ENCODE measurements at places on chromosomes 7 and 10.

DNA sequence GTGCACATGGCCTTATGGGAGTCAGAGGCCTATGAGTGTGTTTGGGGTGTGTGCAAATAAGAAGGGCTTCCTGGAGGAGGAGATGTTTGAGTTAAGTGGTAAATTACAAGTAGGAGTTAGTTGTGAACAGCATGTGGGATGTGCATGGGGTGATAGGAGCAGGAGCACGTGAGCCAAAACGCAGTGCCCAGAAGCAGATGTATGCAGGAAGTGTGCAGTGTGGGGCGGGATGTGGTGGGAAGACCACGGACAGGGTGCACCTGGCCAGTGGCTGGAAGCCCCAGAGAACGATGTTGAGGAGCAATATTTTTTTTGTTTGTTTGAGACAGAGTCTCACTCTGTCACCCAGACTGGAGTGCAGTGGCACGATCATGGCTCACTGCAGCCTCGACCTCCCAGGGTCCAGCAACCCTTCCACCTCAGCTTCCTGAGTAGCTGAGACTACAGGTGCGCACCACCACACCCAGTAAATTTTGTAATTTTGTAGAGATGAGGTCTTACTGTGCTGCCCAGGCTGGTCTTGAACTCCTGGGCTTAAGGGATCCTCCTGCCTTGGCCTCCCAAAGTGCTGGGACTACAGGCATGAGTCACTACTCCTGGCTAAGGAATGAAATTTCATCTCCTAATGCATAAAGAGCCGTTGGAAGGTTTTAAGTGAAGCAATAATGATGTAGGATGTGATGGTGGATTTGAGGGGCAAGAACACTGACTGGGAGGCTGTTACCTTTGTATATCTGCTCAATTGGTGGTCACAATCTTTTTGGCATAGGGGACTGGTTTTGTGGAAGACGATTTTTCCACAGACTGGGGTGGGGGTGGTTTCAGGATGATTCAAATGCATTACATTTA is 78.4 kb downstream of the LYZL2 start:
- no peak for DNase-seq

DNA sequence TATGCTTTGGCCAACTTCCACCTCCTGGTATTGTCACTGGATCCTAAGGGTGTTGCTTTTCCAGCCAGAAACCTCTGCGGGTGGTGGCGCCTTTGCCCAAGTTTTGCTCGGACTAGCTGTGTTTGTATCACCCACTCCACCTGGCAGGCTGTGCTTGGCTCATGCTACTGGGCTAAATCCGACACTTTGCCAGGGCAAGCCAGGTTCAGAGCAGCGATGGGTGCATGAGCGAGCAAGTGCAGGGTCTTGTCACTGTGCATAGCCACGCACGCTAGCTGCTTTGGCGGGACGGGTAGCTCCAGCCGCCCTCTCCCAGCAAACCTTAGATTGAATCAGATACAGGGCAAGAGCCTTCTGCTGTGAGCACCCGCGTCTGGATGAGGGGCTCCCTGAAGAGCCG is 737.5 kb downstream of the PCDH15 start:
- DNase-seq = no peak

DNA sequence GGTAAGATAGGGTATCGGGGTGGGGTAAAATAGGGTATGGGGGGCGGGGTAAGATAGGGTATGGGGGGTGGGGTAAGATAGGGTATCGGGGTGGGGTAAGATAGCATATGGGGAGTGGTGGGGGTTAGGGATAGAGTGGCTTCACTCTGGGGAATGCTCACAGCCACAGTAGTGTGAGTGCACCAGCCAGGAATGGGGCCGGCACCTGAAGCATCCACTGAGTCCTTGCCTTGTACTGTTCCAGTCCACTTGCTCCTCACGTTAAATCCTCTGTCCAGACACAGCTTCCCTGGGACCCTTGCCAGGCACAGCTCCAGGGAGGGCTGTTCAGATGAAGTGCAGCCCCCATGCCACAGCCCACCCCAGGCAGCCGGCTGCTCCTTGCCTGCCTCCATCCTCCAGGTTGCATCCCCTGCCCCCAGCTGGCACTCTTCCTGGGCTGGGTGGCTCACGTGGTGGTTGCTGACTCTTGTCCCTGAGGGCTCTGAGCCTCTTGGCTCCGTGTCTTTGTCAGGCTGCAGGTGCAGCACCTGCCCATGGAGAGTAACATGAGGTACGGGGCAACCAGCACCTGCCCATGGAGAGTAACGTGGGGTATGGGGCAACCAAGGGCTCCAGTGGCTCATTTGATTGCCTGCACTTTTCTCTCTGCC is 268.4 kb downstream of the TCERG1L start:
- DNase-seq = no peak

DNA sequence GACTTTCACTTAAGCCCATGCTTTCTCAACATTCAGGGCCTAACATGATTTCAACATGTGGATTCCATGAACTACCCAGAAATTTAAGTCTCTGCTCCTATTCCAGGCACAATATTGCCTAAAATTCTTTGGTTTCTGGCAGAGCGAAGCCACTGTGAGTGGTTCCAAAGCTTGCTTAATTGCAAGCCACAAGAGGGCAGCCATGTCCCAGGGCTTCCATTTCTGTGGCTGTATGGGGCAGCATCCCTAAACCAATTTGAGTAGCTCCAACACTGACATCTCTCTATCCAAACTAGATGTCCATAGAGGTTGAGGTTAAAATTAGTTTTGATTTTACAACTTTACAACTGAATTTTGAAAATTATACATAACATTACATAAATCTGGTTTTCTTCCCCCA is 56.3 kb upstream of the MDFIC start:
- peak; percentile 27 for DNase-seq

DNA sequence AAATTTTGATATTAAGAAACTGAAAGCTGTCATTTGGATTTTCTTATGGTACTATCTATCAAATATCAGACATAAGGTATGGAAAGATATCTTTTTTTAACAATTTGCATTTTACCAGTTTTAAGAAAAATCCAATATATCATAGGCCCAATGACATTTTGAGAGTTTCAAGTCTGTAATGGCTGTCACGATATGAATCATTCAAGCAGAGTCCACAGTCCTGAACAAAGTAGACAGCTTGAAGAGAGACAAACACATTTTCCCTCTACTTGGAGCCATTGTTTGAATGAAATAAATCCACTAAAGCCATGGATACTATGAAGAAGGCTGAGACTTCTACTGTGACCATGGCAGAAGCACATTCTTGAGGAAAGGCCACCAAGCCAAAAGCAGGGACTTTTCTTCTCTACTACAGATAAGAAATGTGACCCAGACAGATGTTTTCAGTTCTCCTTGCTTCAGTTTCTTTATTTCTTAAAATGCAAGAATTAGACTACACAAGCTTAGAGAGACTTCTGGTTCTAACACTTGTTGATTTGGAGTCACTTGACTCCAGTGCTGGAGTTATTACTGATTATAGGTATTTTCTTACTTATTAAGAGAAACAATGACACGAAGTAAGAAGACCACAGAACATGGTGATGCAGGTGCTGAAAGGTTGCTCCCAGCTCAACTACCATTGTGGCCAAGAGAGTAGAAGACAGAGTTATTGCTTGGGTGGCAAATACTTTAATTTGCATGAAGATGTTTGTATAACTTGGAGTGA is 429.1 kb downstream of the KIF20B start:
- DNase-seq = no peak

- DNase-seq = no peak
Measured at GRCh38 chr10:8344756-8345155, 290.3 kb downstream of the GATA3 start.

GRCh38 chr10:120998251-120998650 is 147.1 kb downstream of the WDR11 start:
- no peak for DNase-seq

GRCh38 chr7:105581066-105581811 is at the start of gene EFCAB10:
Gene EFCAB10 (minus strand): TSS chr7:105581493. CDS start chr7:105581463, 30 bp downstream.
- DNase-seq = peak; percentile 32

DNA sequence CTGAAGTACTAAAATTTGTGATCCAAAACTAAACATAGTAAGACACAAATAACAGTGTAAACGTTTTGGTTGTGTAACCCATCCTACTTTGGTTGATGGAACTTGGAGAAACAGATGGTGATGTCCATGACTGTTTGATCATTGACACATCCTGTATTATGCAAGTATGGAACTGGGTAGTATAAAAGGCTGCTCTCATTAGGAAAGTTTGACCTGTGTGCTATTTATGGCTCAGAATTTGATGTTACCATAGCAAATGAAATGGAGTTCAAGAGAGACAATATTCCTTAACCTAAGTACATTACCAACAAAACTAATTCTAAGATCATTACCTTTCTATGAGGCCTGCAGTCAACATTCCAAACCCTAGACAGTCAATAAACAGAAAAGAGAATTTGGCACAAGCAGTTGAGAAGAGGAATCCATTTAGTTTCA is 39.9 kb downstream of the DKK1 start:
- no peak for DNase-seq

- peak; percentile 8 for DNase-seq
Measured at GRCh38 chr10:60967854-60968484, 24.0 kb upstream of the RHOBTB1 start.

- no peak for DNase-seq
Measured at GRCh38 chr10:132885451-132886210, 56.7 kb downstream of the CFAP46 start.

DNA sequence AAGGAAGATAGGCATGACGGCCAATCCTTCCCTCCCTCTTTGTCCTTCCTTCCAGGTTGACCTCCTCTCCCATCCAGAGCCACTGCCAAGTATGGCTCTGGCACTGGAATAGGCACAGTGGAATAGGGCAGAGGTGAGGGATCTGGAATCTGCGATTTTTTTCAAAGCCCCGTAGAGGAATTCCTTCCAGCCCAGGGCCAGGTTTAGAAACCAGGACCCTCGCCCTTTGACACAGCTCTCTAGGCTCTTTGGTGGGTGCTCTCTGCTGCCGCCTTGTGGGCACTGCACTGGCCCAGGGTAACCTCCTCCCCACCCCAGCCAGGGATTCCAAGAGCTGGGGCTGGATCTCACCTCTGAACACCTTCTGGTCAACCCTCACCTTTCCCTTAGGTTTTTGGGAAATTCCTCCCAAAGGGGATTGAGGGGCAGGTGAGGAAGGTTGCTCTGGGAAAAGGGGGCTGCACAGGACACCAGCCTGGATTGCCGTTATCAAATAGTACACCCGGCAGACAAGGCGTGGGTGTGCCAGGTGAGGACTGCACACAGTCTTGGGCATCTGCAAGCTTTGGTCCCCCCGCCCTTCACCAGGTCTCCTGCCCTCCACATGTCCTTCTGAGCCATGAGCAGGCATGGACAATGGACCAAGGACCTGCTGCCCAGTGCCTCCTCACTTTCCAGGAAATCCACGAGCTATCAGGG is 22.8 kb downstream of the C10orf105 start:
- peak; percentile 56 for DNase-seq

DNA sequence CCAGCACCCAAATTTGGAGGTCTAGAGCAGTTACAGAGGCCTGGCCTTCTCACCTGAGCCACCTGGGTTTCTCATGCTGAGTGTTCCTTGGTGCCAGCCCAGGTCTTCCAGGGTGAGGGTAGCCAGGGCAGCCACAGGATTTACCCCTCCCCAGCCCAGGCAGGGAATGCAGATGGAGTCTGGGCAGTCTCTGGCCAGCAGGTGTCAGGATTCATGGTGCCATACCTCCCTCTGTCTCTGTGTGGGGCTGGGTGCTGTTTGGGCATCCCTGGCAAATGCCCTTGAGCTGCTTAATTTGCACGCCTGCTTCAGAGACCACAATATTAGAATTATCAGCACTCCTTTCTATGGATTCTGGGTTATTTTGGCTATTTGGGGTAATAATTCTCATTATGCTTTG is 246.7 kb downstream of the GFRA1 start:
- DNase-seq = no peak

DNA sequence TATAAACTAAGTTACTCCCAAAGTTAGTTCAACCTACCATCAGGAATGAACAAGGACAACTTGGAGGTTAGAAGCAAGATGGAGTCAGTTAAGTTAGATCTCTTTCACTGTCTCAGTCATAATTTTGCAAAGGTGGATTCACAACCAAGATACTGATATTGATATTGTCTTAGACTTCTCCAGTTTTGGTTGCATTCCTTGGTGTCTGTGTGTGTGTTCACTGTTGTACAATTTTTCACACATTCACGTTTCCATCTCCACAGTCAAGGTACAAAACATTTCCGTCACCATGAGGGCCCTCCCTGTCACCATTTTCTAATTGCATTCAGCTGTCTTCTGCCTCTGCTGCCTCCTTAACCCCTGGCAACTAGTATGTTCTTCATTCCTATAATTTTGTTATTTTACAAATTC is 41.1 kb downstream of the AKR1E2 start:
- no peak for DNase-seq

DNA sequence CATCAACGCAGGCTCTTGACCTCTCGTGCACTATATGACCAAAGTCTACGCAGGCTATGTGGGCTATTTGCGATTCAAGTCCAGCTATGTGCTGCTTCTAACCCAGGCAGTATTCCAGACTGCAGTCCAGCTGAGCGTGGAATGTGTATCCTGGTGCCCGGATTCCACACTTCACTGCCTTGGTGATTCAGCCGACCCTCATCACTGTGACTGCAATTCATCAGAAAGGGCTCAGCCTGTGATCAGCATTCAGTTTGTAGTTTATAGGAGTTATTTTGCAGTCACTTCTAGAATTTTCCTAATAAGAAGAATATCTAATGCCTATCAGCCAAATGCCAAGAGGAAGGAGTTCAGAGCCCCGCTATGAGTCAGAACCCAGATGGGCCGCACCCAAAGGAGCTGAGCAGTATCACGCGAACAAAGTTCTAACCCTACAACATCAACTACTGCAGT is 119.8 kb upstream of the LANCL2 start:
- no peak for DNase-seq

DNA sequence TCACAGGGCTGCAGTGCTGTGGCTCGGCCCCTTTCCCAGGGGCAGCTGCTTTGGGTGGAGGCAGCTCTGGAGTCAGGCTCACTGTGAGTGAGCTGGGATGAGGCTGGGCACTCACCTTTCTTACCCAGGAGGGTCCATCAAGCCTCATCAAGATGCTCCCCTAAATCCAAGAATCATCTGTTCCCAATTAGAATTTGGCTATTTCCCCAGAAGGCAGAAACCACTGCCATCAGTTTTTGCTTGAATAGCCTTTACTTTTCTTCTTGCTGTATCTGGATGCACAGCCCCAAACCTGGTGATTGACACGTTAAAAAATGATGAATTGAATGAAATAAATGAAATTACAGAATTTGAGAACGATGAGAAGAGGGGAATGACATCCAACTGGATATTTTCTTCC is 74.3 kb upstream of the LYZL1 start:
- no peak for DNase-seq

DNA sequence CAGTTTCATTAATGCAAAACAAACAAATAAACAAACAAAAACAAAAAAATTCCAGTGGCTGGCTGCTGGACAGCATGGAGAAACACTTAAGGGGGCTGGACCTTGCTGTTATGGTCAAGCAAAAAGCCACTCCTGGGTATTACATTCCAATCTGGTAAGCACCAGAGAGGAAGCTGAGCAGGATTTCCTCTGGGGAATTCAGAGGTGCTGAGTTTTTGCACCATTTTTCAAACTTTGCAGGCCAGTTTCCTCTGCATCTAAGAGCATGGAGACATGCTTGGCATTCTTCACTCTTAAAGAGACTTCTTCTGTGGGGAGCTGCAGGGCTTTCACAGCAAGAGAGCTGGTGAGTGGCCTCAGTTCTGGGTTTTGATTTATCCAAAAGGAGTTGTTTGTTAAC is 84.5 kb downstream of the FZD1 start:
- DNase-seq = no peak

- DNase-seq = no peak
Measured at GRCh38 chr10:66637273-66638036, 288.4 kb upstream of the LRRTM3 start.

- DNase-seq = peak; percentile 7
Measured at GRCh38 chr10:93541402-93542357, 24.8 kb upstream of the FFAR4 start.

GRCh38 chr7:82413237-82413636 is 30.3 kb downstream of the CACNA2D1 start:
- no peak for DNase-seq

- DNase-seq = no peak
Measured at GRCh38 chr10:90818736-90819135, 39.1 kb downstream of the HTR7 start.
